ENCODE measurements at places on chromosomes 1 and 21. TPM values are rescaled to one million over a fixed set of nuclear protein-coding genes. Genes with fewer than 3 reads are reported as not detected.
A peak's percentile ranks its signal among the peaks of the same experiment; 100 is the strongest.

Gene SPAG17
- total RNA-seq, result not detected

GRCh38 chr1:70331962-70332361 lies 22.6 kb downstream of the ANKRD13C start:
- no peaks in the 10 kb centered on the region for H3K27me3 ChIP-seq
- no peak for DNase-seq
- no peak overlapping the region for H3K4me3 ChIP-seq

GRCh38 chr1:225662155-225662554 lies 9.2 kb upstream of the ENAH start:
- DNase-seq, result no peak
- no peak overlapping the region for H3K27ac ChIP-seq
- no peak overlapping the region for H3K4me3 ChIP-seq
- H3K36me3 ChIP-seq, result no peaks in the 10 kb centered on the region
- H3K27me3 ChIP-seq, result no peaks in the 10 kb centered on the region

DNA sequence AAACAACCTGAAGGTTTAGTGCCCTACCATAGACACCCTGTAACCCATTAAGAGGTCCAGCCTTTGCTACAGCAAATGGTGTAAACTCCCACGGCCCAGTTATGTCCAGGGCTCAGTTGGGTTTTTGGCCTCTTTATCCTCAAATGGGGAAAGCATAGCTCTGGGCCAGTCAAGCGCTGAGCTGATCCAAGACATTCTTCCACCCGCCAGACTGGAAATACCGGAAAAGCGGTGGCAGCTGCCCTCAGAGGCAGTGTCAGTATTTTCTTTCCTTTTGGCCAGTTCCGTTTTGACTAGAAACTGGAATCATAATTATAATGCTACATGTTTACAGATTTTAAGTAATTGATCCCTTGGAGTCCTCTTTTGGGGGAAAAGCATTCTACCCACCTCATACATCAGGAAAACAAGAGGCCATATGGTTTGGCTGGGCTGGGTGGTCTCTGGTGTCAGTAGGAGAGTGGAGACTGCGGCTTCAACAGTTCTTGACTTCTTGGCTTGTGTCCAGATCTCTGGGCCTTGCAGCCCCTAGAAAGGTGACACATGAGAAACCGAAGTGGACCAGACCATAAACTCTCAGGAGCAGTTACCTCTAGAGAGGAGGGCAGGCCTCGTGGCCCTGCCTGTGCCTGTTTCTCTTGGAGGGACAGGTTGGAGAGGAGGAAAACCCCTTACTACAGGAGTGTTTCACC lies 30.2 kb upstream of the CLDN14 start:
- no peak for DNase-seq
- no peak overlapping the region for H3K4me3 ChIP-seq
- H3K36me3 ChIP-seq, result no peaks in the 10 kb centered on the region
- no peaks in the 10 kb centered on the region for H3K27me3 ChIP-seq
- H3K27ac ChIP-seq, result no peak overlapping the region
- H3K4me1 ChIP-seq, result no peaks in the 10 kb centered on the region

Gene SH2D2A
- 51.6 TPM for total RNA-seq

Gene SPRR1A
- total RNA-seq, result not detected

DNA sequence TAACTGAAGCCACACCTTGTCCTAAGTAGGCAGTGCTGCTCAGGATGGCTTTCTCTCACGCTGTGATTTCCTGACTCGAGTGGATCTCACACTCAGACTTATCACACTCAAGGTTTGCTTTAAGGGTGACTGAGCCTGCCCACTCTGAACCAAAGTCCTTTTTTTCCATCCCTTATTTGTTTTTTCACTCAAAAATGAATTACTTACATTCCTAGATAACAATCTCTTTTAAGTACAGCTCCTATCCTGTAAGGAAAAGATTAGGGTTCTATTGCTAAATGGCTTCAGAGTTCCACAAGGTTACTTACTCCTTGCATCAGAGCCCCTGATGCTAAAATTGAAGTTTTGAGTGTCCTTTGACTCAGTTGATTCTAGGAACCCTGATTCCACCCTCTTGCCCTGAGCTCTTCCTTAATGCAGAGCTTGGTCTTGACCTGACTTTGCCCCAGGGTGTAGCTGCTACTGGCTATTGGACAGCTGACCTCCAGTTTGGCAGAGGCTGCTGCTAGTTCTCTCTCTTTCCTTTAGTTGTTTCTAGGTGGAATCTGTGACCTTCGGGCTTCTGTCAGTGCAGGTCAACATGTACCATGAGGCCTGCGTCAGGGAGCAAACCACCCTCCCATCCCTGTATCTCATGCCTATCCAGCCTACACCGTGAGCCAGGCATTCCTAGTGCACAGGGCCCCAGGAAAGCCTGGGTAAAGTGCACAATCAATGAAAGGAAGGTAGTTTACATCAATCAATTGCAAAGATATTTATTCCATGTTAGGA lies 80.1 kb upstream of the CD55 start:
- no peak overlapping the region for H3K4me3 ChIP-seq
- H3K4me1 ChIP-seq, result no peaks in the 10 kb centered on the region
- H3K27ac ChIP-seq, result no peak overlapping the region
- DNase-seq, result no peak

GRCh38 chr1:198622001-198622400 lies 16.8 kb upstream of the PTPRC start:
- no peaks in the 10 kb centered on the region for H3K36me3 ChIP-seq
- peak overlapping the region; percentile 84 for H3K27ac ChIP-seq
- no peak for DNase-seq
- no peaks in the 10 kb centered on the region for H3K27me3 ChIP-seq

Gene SLC25A34
- 1.9 TPM for total RNA-seq

- DNase-seq, result no peak
- no peak overlapping the region for H3K27ac ChIP-seq
- no peaks in the 10 kb centered on the region for H3K36me3 ChIP-seq
- no peaks in the 10 kb centered on the region for H3K4me1 ChIP-seq
- no peaks in the 10 kb centered on the region for H3K27me3 ChIP-seq
- H3K4me3 ChIP-seq, result no peak overlapping the region
These were observed 169.7 kb downstream of the PBX1 start for GRCh38 chr1:164728719-164729118.

- no peak overlapping the region for H3K27ac ChIP-seq
- no peaks in the 10 kb centered on the region for H3K4me1 ChIP-seq
- no peak overlapping the region for H3K4me3 ChIP-seq
- H3K27me3 ChIP-seq, result no peaks in the 10 kb centered on the region
- no peak for DNase-seq
These were observed 358.0 kb downstream of the LMO4 start for GRCh38 chr1:87686671-87687070.

Gene MYBPH
- not detected for total RNA-seq

Gene LCE6A
- total RNA-seq, result not detected

Gene AMY1A
- not detected for total RNA-seq

DNA sequence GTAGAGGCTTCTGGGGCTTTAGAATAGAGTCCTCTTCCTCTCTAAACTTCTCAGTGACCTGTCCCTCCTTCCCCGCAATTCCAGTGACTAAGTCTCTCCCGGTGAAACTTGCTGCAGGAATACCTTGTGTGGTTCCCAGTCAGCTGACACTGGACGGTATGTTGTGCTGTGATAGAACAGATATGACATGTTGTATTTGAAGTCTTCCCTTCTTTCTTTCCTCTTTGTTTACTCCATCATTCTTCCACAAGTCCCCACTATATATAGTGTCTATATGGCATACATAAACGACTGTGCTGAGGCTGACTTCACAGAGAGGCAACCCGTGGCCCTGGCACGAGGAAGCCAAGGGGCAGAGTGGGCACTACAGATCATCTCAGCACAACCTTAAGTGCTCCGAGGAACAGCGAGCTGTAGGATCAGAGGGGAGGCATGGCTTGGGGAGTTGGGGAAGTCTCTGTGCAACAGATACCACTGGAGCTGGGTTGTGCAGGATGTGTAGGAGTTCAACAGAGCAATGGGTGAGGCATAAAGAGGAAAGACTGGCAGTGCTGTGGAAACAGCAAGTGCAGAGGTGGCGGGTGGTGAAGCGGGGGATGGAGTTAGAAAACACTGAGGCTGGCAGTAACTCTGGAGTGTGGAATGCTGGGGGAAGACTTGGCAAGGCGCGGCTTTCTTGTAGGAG lies 237.8 kb downstream of the TRABD2B start:
- H3K27ac ChIP-seq, result no peak overlapping the region
- DNase-seq, result no peak
- no peaks in the 10 kb centered on the region for H3K36me3 ChIP-seq
- no peaks in the 10 kb centered on the region for H3K4me1 ChIP-seq
- no peaks in the 10 kb centered on the region for H3K27me3 ChIP-seq
- no peak overlapping the region for H3K4me3 ChIP-seq

DNA sequence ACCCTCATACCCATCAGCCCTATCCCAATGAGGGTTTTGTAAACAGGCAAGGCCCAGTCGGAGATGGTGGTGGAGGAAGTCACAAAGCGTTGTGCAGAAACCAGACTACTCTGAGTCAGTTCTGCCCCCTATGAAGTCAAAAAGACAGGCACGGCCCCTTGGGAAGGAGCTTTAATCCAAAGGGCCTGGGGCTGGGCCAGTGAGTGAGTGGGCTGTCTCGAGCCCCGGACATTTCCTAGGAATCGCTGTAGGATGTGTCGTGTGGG lies 442 bp upstream of the AHCYL1 start:
- peaks cover 29% of the 10 kb centered on the region for H3K4me1 ChIP-seq
- no peak overlapping the region for H3K4me3 ChIP-seq
- H3K36me3 ChIP-seq, result peaks cover 5% of the 10 kb centered on the region

DNA sequence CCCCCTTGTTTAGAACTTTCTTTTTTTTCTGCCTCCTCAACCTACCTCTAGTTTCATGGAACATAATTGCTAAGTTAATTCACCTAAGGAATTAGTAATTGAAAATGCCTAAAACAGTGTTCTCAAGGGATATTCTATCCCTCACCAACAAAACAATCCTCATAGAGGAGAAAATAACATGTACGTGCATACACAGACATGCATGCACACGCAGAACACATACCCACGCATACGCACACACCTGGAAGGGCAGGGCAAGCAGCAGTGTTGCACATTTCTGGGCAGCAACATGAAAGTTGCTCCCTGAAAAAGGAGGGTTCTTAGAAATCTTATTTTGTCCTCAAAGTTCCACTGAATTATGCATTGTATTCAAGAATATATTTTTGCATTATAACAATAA lies 76.6 kb downstream of the HHAT start:
- no peaks in the 10 kb centered on the region for H3K27me3 ChIP-seq
- DNase-seq, result no peak
- H3K36me3 ChIP-seq, result no peaks in the 10 kb centered on the region
- no peak overlapping the region for H3K4me3 ChIP-seq
- H3K27ac ChIP-seq, result no peak overlapping the region
- H3K4me1 ChIP-seq, result peaks cover 3% of the 10 kb centered on the region

Data from CD4-positive, alpha-beta T cell (primary cell).